ENCODE measurements at places on chromosomes 1 and 21.

- DNase-seq: no peak
Measured at GRCh38 chr1:65416767-65417166, 3.7 kb upstream of the LEPR start.

DNA sequence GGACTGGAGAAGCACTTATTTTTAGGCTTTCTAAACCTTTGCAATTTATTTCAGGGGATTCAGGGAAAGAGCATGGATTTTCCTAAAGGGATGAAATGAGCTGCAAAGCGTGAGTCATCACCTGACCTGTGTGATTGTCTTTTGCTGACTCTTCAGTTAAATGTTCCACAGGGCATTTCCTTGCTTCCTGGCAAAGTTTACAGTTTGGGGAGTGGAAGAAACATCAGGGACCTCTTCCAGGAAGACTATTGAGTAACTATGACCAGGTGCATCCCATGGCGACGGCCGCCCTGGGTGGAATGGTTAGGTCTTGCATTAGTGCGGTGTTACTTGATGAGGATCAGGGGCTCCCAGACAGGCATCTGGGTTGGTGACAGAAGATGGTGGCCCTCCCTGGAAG lies 79.5 kb upstream of the SIPA1L2 start:
- no peak for DNase-seq

GRCh38 chr1:90722874-90723589 lies 5.9 kb upstream of the BARHL2 start:
- no peak for DNase-seq

DNA sequence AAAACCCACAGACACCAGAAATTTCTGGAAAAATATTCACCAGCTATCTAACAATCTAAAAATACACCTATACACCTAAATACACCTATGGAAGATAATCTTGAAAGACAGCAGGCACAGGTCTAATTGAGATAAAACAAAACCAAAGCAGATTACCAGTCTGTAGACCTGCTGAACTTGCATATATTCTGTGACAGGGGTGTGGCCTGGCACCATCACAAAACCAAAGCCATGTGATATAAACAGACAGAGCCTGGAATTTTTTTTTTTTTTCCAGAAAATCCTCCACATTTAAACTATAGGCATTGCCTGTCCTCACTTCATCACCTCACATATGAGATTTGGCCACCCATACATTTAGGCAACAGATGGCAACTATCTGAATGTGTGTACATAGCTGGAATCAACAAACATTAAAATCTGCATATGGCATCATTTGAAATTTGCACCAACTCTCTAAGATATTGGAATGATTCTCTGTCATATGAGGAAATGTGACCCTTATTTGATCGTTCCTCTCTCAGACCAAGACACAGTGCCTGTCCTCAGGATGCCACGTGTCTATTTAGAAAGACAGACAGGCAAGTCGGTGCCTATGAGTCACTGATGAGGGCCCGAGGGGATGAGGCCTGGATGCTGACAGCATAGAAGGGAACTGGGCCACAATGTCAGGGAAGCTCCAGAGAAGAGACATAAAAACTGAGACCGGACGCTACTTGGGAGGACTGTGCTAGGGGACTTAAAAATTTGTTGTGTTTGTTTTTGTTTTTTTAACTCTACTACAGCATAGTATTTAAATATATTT lies 32.6 kb downstream of the NMNAT2 start:
- DNase-seq: no peak

DNA sequence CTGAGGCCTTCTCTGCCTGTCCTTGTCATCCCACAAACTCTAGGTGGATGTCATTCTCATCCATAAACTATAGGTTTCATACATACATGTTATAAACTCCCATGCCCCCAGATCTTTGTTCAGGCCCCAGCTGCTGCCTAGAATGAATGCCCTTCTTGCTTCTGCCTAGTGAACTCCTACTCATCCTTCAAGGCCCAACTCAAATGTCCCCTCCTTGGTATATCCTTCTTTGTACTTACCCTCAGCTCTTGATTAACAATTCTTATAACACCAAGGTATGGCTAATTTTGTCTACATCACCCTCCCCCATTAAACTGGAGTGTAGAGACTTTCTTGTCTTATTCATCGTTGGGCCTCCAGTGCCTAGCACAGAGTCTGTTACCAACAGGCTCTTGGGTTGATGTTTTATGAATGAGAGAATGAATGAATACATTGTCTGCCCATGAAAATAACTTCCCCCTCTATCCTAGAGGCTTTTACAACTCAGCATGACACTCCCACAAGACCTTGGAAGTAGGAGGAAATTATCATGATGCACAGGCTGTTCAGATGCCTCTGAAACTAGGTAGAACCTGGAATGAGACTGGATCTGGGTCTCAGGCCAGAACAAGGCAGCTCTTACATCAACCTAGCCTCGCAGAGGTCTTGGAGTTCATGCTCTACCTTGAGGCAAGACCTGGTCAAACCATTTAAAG lies 26.9 kb downstream of the EPHB2 start:
- no peak for DNase-seq

DNA sequence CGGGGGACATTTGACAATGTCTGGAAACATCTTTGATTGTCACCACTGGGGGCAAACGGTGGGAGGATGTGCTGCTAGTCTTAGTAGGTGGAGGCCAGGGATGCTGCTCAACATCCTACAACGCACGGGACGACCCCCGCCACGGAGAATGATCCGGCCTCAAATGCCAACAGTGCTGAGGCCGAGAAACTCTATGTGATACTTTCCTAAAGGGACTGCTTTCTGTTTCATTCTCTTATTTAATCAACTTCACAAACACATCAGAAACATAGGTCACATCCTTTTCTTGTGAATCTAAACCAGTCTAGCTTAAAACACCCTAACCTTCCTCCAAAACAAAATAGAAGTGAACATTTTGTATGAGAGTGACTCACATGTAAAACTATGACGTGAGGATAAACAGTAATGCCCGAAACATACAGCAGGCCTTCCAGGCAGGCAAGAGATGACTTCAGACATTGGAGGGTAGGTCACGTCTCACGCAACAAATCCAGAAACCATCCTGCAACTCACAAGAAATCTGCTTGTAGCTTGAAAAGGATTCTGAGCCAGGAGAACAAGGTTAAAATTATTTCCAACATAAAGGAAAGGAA lies 37.2 kb upstream of the ETS2 start:
- DNase-seq: no peak

DNA sequence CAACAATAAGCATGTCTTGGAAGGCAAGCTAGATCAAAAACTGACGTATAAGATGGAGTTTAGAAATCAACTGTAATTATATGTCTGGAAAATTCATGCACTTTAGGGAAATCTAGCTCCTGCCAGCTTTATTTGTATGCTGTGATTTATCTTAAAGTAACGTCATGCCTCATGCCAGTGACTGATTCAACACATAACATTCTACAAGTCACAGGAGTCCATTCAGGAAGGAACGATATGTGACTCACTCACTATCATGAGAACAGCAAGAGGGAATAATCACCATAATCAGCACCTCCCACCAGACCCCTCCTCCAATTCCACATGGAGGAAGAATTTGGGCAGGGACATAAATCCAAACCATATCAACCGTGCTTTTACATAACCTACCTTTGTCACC lies 682.4 kb upstream of the ADAMTS5 start:
- no peak for DNase-seq

Measured in Kasumi-1 (cell line).